ENCODE measurements at places on chromosomes 1 and 21.

- no peak for DNase-seq
Measured at GRCh38 chr1:15627343-15627988, 10.2 kb downstream of the DDI2 start.

- DNase-seq: no peak
Measured at GRCh38 chr1:216825557-216825956, 102.3 kb upstream of the ESRRG start.

GRCh38 chr1:59701376-59701775 is 113.4 kb upstream of the HOOK1 start:
- DNase-seq: peak; percentile 40

DNA sequence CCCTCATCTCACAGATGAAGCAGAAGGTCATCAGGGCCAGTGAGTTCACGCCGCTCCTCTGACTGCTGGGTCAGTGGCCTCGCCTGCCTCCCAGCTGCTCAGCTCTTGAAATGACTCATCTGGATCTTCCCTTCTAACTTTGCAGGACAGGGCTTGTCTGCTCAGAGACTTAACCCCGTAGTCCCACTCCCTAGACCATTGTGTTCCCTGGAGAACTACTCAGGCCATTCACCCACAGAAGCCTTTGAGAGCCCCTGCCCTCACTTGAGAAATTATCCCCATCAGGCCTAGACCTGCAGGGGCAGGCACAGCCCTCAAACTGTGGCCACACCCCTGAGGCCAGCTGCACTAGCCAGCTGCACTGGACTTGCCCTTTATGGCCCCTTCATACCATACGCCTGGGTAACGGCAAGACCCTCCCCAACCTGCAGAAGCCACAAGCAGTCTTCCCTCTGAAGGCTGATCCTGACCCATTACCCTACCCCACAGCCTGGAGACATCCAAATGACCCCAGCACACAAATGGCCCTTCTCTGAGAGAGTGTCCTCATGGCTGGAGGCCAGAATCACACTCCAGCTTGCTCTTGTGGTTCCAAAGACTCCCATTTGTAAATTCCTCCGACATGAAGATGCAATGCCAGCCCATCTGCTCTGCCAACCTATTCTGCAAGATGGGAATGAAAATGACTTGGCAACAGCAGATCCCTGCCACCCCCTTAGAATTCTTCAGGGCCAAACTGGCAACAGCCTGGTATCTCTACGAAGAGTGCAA is 33.2 kb downstream of the RCSD1 start:
- DNase-seq: peak; percentile 14

GRCh38 chr1:202143011-202143767 is 1.3 kb downstream of the ARL8A start:
- DNase-seq: peak; percentile 20

DNA sequence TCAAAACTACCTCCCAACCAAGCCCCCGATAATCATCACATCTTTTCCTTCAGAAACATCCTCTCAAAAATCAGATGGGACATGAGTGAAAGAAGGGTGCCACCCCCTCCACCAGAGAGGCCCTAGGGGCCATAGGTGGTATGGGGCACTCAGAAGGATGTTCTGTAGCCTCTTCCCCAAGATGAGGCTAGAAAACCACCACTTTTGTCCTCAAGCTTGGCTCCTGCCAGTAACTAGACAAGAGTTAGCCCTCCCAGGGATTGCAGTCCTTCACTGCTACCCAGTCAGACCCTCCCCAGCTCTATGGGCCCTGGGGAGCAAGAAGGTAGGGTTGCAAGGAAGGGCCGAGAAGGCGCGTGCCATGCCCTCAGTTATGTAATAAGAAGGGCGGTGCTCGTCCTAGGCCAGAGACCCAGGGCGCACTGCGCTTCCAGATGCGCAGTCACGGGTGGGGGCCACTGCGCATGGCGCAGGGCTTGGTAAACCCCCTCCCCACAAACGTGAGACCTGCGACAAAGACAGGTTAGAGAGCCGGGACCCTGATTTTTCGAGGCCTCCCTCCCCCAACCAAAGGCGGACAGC is 69.7 kb downstream of the CD46 start:
- no peak for DNase-seq

DNA sequence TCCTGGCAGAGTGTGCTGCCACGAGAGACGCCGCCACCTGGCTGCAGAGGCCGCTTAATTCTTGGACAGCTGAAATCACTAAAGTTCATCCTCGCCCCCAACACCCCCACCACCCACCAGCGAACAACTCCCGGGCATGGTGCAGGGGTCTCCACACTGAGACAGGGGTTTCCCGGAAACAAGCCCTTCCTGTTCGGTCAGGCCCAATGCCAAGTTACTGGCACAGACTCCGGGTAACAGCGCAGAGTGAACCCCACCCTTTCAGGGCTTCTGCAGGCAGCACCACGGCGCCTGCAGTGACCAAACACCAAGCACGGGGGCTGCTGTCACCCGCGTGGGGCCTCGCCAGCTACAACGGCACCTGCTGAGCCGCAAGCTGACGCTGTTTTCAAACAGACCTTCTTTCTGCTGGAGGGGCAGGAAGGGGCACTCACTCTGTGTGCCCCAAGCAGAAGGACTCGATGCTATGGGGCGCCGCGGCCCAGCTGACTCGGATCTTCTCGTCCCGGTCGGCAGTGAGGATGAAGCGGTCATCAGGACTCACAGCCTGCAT is 17.4 kb downstream of the WDR4 start:
- no peak for DNase-seq

DNA sequence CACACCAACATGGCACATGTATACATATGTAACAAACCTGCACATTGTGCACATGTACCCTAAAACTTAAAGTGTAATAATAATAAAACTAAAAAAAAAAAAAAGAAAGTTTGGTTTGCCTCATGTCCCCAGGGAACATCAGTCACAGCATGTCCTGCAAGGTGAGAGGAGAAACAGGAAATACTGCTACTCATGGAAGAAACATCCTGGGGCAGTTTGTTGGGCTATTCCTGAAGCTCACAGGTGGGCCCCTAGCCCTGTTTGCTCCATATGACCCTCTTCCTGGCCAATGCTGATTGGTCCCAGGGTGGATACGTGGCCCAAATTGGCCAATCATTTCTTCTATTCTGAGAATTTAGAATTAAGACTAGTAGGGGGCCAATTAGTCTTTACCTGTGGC is 103.4 kb upstream of the ADAR start:
- DNase-seq: no peak

GRCh38 chr1:57137980-57138379 is 172.2 kb upstream of the C8B start:
- no peak for DNase-seq

GRCh38 chr1:36572906-36573305 is 90.2 kb upstream of the CSF3R start:
- DNase-seq: no peak

- no peak for DNase-seq
Measured at GRCh38 chr1:54277451-54278341, 77.7 kb downstream of the MRPL37 start.

DNA sequence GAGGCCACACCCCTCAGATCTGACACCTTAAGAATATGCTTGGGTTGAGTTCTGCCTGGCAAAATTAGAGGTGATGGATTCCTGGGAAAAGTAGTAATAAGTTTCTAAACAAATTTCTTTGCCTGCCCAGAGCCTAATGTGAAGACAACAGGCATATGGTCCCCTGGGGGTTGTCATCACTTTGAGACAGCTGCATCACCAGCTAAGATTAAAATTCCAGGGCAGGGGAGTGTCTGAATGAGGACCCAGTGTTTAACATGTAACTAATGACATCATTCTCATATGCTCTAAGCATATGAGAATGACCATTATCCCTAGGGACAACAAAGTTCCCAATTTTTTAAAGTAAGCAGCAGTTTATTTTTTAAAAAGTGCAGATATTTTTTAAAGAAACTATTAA is 432.2 kb downstream of the PCP4 start:
- no peak for DNase-seq

- no peak for DNase-seq
Measured at GRCh38 chr1:183236158-183236725, 50.2 kb downstream of the LAMC2 start.

- DNase-seq: peak; percentile 60
Measured at GRCh38 chr1:223747838-223748335, 35.5 kb downstream of the CAPN2 start.
